Activated T-helper 1 cell treated with anti-CD3 and anti-CD28 coated beads, Interleukin-2, amount 50 U/mL, for 16 hours (primary cell): ENCODE measurements at places on chromosomes 13 and 19.

GRCh38 chr13:78599645-78600279 is 3.6 kb downstream of the POU4F1 start:
- DNase-seq, result no peak

- DNase-seq, result no peak
Measured at GRCh38 chr13:113157206-113157928, 1.1 kb upstream of the PROZ start.

DNA sequence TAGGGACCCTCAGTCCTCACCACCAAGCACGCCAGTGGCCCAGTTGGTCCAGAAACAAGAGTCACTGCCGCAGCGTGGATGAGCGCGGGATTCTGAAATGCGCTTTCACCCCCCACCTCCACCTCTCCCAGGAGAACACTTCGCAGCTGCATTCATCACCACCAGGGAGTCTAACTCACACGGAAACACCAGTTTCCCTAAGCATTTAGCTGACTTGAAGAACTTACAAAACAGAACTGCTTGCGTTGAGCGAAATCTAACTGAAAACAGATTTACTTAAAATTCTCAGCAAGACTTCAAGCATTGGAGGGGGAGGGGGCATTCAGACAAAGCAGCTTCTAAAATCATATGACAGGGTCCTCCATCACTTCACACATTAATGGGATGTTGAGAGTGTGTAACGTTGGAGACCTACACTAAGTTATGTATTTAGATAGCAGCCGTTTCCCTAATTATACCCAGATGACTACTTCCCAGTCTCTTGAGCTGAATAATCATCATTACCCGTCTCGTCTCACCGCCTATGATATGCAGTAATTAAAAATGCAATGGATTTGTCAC is 258.2 kb upstream of the IRS2 start:
- DNase-seq, result no peak

DNA sequence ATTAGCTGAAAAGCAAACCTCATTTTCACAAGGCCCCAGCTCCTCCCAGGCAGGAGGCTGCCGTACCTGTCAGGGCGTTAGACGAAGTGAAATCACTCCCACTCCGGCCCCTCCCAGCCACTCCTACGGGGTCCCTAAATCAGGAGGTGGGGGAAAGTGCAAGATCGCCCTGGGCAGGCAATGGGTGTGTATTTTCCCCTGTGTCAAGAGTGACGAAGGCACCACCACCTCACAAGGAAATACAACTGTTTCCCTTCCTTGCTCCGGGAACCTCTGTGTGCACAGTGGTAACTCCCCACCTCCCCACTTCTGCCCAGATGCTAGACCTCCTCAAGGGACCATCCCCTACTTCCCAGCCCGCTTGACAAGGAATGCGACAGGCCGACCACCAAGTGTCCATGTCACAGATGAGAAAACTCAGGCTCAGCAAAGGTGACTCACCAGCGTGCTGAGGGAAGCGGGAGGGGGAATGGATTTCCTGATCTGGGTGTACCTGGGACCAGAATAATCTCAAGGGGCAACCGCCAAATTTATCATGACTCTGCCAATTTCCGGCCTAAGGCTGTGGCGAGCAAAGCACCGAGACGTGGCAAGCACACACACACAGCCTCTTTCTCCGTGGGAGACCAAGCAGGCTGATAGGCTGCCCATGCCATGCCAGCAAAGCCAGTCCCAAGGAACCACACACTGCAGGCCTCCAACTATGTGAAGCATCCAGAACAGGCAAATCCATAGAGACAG is 7.3 kb downstream of the PPP6R1 start:
- DNase-seq, result no peak

DNA sequence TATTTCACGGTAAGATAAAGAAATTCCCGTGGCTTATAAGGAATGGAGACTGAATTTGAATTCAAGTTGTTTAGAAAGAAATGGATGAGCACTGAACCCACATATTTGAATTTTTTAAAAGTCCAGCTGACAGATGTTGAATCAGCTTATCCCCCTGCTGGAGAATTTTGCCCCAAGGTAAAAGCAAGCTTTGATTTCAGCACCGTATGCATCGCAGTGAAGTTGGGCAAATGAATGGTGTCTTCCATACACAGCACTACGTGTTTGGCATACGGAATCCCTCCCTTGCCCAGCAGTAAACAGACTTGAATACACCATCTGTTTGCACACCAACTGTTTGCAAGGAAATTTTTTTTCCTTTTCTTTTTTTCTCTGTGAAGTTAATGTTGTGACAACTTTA is 77.5 kb upstream of the PEG3 start:
- DNase-seq, result no peak

DNA sequence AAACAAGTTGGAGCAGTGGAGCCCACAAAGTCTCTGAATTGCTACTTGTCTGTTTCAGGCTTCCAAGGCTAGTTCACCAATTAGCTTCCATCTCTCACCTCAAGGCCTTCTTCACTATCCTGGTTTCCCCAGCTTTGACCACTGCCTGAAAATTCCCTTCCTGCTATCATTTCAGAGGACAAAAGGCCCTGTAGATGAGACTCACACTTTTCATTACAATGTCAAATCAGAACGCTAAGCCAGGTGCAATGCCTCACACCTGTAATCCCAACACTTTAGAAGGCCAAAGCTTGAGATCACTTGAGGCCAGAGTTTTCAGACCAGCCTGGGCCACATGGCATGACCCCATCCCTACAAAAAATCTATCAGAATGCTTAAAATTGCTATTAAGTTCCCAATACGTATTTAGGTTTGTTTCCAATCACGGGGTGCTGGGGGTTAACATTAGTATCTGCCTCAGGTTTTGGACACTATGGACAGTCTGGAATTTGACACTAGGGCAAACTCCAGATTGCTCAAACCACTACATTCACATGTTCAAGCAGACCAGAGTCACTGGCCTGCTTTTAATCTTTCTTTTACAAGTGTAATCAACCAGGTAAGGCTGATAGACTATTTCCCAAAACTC is 5.5 kb downstream of the TPT1 start:
- no peak for DNase-seq

- DNase-seq, result no peak
Measured at GRCh38 chr13:78593652-78594455, 9.5 kb downstream of the POU4F1 start.

GRCh38 chr13:91724591-91724990 is 326.2 kb downstream of the GPC5 start:
- no peak for DNase-seq

- DNase-seq, result no peak
Measured at GRCh38 chr13:31982124-31982523, 49.5 kb upstream of the FRY start.

GRCh38 chr13:43994999-43995859 is 115.5 kb downstream of the LACC1 start:
- DNase-seq, result no peak

DNA sequence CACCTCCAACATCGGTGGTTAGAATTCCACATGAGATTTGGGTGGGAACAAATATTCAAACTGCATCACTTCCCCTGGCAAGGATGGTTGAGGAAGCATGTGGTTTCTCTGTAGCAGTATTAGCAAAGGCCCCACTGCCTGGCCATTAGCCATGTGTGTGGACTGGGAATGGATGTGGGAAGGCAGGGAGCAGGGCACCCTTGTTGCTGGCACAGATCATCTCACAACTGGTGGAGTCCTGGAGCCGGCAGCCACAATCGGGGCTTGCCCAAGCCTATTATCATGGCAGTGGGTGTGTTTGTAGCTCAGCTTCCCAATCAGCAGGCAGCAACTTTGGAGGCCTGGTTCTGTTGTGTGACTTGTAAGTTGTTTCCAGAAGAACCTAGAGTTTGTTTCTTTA is 391.9 kb downstream of the DLEU7 start:
- DNase-seq, result no peak

DNA sequence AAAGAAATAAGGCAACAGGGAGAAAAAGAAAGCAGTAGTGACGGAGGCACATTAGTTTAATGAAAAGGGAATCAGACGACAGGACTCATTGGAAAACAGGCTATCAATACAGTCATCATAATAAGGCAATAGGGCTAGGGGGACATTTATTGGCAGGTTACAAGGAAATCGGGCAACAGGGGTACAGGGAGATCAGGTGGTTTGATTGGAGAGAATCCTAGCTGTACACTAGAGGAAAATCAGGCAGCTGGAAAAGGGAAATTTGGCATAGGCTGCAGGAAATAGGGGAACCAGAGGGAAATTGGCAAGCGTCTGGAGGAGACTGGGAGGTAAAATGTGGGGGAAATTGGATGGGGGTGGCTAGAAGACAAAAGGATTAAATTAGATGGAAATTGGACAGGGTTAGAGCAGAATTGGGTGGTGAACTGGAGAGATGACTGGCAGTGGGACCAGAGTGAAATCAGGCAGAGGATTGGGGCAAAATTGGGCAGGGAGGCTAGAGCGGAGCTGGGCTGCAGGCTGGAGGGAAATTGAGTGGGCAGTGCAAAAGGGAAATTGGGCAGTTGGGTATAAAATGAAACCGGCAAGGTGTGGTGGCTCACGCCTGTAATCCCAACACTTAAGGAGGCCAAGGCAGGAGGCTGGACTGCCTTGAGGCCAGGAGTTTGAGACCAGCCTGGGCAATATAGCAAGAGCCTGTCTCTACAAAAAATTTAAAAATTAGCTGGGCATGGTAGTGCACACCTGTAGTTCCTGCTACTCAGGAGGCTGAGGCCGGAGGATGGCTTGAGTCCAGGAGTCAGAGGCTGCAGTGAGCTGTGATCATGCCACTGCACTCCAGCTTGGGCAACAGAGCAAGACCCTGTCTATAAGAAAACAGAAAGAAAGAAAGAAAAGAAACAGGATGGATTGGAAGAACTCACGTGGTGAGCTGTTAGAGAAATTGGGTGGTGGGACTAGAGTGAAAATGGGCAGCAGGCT is 7.4 kb downstream of the LRFN3 start:
- no peak for DNase-seq

GRCh38 chr13:79404985-79405384 is 1.1 kb downstream of the RBM26 start:
- DNase-seq, result no peak
